ENCODE measurements at places on chromosomes 13 and 19.

DNA sequence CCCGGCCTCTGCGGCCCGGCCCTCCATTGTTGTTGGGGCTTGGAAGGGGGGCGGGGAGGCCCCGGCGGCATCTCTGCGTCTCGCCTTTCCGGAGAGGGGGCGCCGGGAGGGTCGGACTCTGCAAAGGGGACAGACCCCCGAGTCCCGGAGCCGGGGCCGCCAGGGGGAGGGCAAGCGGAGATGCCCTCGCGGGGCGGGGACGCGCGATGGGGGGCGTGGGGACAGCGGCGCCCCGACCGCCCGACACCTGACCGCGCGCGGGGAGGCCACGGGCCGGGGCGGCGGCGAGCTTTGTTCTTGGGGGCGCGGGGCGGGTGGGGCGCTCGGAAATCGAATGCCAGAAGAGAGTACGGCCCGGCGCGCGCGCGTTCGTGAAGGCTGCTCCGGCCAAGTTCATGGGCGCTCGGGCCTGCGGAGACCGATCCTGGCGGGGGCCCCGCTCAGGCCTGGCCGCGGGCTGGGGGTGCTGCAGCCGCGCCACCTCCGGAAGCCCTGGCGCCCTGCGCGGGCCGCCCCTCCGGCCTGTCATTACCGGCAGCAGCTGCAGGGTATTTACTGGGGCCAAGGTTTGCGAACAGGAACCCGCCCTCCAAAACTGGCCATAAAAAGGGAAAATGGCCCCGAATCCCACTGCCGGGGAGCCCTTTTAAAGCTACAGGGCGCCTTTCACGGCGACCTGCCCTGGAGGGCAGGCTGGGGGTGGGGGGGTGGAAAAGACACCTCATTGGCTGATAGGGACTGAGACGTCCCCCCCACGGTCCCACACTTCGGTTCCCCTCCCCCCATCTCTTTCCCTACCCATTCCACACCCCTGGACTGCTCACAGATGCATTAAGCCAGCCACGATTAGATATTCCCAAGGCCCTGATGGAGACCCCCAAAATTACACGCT, 11.1 kb upstream of the NANOS3 start:
- DNase-seq = no peak

DNA sequence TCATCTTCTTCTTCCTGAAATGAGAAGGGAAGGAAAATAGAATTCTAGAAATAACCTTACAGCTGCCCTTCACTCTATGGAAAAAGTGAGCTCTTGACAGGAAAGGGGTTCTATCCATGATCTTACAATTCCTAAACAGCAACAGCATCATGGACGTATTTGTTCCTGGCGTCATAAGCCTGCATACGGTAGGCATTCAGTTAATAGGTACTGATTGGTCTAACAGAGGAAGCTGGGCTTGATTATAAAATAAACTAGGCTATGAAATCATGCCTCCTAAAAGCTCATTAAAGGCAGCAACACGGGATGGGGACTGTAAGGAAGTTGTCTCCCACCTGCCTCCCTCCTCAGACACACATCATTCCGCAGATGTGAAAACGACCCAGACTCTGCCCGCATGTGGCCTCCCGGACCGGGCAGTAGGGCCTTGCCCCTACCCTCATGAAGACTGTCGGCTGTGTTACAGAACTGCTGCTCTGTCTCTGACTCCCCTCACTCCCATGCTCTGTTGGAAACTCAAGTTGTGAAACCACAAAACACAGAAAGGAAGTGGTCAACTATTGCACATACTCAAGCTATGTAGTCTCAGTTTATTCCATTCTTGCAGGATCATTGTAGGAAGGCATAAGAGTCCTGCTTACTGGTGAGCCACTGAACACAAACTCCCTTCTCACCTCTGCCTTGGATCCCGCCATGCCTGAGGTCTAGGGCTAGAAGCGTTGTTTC, 129.8 kb downstream of the DLEU7 start:
- DNase-seq = no peak

DNA sequence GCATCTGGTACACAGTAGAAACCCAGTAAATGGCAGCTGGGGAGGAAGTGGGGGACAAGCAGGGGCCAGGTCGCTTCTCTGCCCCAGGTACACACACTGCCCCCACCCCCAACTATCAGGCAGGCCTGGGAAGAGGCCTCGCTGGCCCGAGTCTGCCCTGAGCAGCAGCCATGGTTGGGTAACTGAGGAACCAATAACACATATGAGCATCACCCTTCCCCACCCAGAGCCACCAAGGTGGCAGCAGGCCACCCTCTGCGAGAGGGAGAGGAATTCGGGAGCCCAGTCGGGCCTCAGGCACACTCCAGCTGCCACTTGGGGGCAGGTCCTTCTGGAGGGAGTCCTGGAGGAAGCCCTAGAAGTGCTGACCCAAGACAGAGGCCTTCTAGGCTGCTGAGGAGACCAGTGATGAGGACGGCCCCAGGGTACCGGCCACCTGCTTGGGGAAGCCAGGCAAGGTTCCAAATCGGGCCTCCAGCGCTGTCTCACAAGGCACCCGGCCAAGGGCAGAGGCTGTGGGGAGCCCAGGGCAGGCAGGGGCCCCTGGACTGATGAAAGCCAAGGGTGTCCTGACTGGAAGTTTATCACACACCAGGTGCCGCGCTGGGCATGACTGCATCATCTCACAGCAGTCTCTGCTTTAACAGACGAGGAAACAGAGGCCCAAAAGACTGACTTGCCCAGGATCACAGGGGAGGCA, 14.0 kb upstream of the KPTN start:
- DNase-seq = no peak

GRCh38 chr13:33119856-33120543, 103.8 kb downstream of the KL start:
- no peak for DNase-seq

DNA sequence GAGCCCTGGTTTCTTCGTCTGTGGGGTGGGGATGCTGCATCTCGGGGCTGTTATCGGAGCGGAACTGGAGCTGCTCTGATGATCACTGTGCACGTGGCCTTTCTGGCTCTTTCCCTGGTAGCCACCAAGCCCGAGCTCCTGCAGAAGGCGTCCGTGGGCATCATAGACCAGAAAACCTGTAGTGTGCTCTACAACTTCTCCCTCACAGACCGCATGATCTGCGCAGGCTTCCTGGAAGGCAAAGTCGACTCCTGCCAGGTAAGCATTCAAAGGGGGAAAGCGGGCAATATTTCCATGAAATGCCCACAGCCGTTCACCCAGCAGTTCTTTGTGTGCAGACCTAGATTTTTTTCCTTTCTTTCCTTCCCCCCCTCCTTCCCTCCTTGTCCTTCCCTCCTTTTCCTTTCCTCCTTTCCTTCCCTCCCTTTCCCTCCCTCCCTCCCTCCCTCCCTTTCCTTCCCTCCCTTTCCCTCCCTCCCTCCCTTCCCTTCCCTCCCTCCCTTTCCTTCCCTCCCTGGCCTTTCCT, 9.4 kb downstream of the TIMM13 start:
- no peak for DNase-seq

DNA sequence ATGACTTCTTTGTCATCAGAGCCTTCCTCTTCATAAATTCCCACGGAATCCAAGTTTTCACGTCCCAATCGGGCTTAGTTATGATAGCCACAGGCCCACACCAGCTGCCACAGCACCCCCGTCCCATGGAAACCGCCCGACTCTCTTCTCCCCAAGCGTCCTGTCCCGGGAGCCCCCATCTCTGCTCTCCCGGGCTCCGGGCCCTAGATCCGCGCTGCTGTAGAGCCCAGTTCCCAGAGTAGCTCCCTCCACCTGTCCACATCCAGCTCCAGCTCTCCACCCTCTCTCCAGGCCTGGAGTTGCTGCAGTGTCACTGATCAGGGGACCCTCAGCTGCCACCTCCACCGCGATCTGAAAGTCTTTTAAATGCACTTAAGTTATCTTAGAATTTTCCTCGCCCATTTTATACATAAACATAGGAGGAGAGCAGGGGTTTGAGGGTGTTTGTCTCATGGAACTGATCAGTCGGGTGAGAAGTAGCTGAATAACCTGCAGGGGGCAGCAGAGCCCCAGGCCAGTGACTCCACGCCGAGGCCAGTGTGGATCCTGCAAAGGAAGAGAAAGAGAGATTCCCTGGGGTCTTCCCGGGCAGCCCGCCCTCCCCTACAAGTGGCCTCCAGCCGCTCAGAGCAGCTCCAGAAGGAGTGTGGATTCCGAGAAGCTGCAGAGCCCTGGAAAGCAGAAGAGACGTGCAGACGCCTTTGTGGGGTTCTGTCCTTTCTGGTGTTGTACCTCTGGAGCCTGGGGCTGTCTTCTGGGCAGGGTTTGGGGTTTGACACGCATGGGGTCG, 1.1 kb upstream of the ZNF763 start:
- DNase-seq = peak; percentile 55

- no peak for DNase-seq
These were observed 511.8 kb downstream of the KLF12 start for GRCh38 chr13:73622381-73622780.

DNA sequence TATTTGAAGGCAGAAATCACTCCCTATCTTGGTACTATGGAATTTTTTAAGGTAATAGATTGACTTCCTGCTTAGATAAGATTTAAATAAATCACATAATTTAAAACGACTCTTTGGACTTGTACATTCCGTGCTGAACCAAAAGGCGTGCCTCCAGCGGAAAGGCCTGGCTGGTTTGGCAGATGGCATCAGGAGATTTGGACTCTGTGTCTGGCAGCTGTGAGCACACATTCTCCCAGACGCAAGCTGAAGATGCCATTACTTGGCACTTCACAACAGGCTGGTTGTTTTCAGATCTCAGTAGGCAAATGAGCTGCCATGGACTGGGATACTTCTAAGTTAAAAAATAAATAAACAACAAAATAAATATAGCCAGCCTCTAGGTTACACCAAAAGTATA, 104.5 kb upstream of the SLC15A1 start:
- DNase-seq = no peak

- DNase-seq = no peak
These were observed 144.1 kb downstream of the PRR20E start for GRCh38 chr13:57311009-57311586.

DNA sequence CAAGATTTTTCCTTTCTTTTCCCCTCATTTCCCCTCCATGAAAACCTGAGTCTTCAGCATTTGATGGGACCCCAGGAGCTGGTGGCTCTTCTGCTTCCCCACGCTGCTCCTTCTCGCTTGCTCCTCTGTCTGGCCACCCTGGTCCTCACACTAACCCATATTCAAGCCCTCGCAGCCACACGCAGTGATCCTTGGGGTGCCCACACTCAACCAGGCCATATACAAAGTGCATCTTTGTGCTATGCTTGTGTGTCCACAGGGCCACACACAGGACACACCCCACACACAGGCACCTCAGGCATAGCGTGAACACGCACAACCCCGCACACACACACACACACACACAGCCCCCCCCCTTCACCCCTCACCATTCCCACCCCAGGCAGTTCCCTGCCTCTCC, 132.1 kb downstream of the URI1 start:
- no peak for DNase-seq

GRCh38 chr13:32309312-32310133, 5.6 kb downstream of the ZAR1L start:
- no peak for DNase-seq

GRCh38 chr13:65468628-65469027, 1761.5 kb downstream of the PCDH9 start:
- no peak for DNase-seq

DNA sequence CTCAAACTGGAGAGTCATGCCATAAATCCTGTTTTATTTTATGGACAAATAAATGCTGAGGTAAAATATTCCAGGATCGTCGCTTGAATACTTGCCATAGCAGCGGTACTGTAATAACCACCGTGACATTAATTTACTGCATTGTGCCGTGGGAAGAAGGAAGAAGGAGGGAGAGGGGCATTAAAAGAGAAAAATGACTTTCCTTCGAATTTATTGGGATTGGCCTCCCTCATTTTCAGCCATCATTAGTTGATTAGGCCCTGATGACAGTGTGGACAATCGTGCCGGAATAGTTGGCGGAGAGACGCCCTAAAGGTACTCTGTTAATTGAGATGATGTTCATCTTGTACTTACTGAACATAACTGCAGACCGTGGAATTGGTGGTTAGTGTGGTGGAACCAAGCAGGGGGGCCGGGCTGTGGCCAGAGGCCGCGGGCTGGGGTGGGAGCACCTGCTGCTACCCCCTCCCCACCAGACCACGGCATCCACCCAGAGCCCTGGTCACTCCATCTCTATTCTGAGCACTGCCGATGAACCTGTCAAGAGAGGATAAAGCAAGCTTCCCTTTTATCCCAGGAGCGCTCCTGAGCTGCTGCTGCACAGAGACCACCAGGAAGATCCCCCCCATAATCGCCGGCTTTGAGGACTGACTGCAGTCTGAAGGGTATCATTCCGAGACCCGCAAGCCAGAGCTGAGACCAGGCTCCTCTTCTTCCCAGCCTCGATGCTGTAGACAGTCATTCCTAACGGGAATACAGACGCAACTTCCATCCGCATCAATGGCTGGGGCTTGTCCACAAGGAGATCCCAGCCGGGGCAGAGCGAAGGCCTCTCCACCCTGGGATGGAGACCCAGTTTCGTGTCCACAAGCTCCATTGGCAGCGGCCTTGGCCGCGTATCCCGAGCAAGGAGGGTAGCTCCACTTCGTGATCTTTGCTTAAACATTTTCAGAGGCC, 168.3 kb upstream of the TSHZ3 start:
- DNase-seq = no peak

- peak; percentile 28 for DNase-seq
These were observed 61.3 kb downstream of the CELF5 start for GRCh38 chr19:3285647-3286176.

GRCh38 chr19:41876847-41877832, at the start of gene CD79A:
Gene CD79A (plus strand): TSS chr19:41877279. CDS start chr19:41877305, 26 bp downstream.
- DNase-seq = no peak

DNA sequence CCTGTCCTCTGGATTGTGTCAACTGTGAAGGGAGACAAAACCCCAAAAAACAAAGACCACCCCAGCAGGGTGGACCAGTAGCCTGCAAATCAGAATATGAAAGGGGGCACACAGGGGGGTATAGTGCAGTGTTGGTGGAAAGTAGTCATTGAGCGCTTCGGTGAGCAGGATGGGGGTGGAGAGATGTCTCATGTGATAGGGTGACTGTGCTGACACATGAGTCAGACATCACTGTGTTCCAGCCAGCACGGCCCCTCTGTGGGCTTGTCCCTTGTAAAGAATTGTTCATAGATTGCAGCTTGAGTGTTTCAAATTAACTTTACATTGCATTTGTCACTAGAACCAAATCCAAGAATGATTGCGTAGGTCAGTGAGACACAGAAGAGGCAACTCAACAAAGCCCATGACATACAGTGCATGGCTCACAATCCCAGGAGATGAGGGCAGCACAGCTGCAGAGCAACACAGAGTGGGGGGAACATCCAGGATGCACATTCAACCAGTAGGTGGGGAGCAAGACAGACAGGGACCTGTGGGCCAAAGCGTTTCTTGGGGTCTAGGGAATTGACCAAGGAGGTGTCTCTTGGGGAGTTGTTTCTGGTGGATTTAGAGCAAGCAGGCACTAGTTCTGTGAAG, 7.5 kb downstream of the ZNF440 start:
- no peak for DNase-seq

DNA sequence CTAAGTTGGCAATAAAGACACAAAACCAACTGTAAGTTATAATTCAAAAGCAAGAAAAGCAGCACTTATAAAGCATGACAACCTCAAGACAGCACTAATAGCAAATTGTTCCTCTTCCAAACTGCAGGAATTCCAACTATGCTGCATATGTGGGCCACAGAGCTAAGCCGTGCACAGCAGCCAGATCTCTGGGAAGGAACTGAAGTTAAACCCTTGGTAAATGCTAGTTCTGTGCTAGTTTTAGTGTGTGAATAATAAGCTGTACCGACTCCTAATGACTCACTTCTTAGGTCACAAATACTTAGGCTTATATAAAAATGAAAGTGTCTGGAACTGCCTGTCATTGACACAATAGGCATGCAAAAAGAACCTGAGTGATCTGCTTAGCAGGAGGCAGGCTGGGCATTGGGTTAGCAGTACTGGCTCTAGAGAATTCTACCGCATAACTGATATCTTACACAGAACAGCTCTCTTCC, 21.2 kb upstream of the GTF3A start:
- DNase-seq = no peak
